Large intestine (tissue), 12 donors: ENCODE measurements at places on chromosomes 1 and 21. TPM values are rescaled to one million over a fixed set of nuclear protein-coding genes. Genes with fewer than 3 reads are reported as not detected.

ROR1 gene
- polyA plus RNA-seq: 14.4 TPM

DNA sequence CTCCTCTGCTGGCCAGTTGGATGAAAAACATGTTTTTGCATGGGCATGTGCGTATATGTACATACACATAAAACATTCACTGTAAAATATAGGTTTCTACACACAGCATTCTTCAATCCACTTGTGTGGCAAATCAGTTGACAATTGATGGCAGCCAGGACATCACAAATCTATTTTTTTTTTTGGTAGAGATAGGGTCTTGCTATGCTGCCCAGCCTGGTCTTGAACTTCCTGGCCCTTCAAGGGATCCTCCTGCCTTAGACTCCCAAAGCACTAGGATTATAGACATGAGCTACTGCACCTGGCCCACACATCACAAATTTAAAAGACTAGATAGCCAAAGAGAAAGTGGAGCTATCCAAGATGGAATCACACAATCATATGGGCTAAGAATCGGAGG lies 39.6 kb downstream of the ARHGEF11 start:
- no peak for DNase-seq

CR1L gene
- polyA plus RNA-seq: 0.45 TPM

DNA sequence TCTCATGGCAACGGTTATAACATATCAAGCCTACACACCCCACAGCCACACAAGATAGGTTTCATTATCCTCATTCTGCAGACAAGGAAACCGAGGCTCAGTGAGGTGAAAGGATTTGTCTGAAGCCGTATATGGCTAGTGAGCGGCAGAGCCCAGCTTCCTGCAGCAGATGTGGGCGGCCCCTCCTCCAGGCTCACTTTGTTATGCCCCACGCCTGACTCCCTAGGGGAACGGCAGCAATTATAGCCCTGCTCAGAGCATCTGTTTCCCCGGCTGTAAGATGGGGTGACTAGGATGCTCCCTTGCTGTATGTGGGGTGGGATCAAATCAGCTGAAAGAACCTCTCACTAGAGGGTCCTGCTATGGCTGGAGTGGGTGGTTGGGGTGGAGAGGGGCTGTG lies 22.1 kb downstream of the GRHL3 start:
- DNase-seq: no peak

MPZ gene
- 10.1 TPM for polyA plus RNA-seq

GRCh38 chr1:6753320-6754140 lies 31.7 kb upstream of the CAMTA1 start:
- DNase-seq: no peak

DNA sequence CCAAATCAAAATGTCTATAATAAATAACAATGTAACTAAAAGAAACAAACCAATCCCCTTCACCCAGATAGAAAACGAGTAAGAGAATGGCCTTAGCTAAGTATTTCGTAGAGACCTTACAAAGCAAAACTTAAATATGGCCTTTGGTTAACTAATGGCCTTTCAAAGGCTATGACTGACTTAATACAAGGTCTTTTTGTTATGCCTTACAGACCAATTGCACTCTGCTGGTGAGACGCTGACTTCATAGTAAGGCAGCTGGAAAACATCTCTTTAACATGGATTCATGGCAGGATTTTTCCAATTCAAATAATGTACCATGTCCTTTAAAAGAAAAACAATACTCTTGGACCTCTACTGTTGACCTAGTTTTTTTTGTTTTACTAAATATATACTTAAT lies 15.8 kb upstream of the TBCE start:
- no peak for DNase-seq

ANGEL2 gene
- polyA plus RNA-seq: 33.0 TPM

DNA sequence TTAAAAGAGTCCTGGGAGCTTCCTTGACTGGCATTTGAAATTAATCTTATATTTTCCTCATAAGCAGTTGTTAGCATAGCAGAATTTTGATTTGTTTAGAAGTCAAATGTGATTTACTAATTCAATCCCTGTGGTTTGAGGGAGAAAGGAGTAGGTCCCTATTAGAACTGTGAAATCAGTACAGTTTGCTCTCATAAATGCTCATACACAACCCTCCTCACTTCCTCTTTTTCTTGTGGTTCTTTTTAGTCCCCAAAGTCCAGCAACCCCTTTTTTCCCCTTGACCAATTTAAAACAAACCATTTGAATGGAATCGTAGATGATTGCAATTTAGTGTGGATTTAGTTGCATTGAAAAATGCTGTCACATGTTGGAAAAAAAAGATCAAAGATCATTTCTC lies 9.2 kb upstream of the IFI44 start:
- DNase-seq: no peak

DNA sequence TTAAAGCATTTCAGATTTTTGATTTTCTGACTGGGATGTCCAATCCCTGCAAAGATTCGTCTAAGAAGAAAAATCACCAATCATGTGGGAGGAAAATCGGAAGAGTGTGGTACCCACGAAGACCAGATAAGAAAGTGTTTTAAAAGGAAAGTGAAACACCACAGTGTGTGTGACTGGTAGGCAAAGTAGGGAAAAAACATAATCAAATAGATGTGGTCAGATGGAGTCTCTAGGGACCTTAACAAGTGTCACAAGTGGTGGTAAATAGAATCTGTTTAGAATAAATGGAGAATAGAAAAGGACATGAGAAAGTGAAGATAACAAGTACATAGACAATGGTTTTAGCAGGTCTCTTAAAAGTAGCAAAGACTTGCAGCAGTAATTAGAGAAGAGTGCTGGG lies 154.6 kb downstream of the SLC30A10 start:
- DNase-seq: no peak

GRCh38 chr1:208272311-208272710 lies 28.1 kb upstream of the PLXNA2 start:
- no peak for DNase-seq

GRCh38 chr1:29820401-29820800 lies 584.1 kb downstream of the PTPRU start:
- DNase-seq: no peak

KIF21B gene
- polyA plus RNA-seq: 1.5 TPM

DNA sequence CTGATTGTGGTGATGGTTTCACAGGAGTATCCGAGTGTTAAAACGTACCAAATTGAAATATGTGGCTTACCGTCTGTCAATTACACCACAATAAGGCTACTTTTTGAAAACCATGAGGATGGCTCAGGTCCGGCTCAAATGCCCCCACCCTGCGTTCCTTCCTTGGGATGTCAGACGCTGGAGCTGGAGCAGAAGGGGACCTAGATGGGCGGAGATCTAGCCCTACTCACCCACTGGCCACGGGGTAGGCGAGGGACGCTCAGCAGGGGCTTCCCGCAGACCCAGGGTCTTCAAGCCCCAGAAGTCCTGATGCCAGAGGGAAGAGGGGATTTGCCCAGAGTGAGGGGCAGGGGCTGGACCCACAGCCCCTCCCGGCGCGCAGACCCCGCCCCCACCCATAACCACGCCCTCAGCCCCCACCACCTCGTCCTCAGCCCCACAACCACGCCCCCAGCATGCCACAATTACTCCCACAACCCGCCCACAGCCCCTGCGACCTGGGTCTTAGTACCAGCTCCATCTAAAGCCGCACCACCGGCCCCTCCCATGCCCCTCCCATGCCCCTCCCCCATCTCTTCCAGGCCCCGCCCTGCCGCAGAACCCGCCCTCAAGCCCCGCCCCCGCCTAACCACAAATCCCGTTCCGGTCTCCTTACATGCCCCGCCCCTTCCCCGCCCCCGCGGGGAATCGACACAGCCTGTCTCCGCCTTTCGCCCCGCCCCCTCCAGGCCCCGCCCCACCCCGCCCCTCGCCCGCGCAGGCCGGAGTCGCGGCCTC lies at the start of gene LRRC3:
Gene LRRC3, plus strand, starts transcription at position 764 of the 777 bp plus-strand sequence. CDS start 1,135 bp downstream, outside the sequence.
- DNase-seq: peak; percentile 80

DNA sequence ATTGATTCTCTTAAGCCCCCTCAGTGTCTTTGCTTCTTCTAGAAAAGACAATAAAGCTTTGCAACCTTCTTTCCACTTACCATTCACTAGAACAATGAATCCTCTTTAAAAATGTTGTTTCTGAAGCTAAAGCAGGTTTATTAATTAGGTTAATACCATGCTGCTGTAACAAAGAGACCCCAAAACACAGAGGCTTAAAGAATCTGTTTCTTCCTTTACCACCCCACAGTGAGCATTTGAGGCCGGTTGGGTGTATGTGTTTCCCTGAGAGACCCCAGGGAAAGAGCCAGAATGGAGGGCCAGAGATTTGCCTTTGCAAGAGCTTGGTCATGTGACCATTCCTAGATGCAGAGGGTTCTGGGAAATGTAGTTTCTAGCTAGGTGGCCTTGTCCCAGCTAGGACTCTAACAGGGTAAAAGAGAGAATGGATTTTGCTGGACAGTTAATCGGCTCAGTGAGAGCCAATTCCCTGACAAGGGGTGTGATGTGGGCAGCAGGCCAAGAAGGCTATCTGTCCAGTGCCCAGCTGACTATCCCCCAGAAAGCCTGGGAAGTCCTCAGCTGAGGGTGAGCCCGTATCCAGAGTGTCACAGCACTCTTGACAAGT lies 191.8 kb upstream of the TMEM51 start:
- DNase-seq: no peak

- peak; percentile 11 for DNase-seq
Measured at GRCh38 chr1:65691972-65692371, 100.7 kb upstream of the PDE4B start.

AVPR1B gene
- polyA plus RNA-seq: 0.81 TPM

TTC34 gene
- polyA plus RNA-seq: 1.5 TPM

DNA sequence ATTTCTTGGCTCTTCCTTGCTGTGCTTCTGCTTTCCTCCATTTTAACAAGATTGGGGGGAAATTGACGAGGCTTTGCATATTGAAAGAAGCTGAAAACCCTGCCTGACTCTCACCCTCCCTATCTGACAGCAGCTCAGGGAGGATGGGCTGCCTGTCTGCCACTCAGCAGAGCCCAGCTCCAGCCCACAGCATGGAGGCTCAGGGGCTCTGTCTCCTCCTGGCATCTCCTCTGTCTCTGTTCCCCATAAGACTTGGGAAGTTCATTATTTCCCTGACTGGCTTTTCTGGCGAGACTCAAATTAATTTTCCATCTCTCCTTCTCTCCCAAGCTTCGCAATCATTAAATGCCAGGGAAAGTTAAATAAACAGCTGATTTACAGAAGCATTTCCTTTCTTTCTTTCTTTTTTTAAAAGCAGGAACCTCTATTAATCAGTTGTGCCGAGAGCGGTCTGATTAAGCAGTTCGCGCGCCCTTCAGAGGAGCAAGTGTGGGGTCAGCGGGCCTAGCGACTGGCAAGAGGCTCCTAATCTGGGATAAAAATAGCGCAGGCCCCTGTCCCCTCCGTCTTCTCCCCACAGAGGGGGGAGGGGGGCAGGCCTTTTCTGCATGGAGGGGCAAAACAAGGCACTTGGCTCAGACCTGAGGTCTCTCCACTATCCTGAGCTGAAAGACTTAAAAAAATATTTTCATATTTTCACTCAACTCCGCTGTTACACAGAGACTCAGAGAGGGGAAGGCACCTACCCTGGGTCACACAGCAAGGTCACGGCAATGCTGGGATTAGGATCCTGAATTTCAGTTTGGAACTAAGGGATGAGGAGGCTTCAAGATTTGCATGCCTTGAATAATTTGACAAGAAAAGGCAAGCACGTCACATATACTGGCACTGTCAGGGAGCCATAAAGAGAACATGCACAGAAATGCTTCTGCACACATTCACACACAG lies 170.4 kb downstream of the ACTL8 start:
- no peak for DNase-seq

- no peak for DNase-seq
Measured at GRCh38 chr1:161801955-161802354, 35.8 kb downstream of the ATF6 start.

- DNase-seq: no peak
Measured at GRCh38 chr1:181133441-181133951, 45.0 kb downstream of the IER5 start.

LENEP gene
- 0.33 TPM for polyA plus RNA-seq

DNA sequence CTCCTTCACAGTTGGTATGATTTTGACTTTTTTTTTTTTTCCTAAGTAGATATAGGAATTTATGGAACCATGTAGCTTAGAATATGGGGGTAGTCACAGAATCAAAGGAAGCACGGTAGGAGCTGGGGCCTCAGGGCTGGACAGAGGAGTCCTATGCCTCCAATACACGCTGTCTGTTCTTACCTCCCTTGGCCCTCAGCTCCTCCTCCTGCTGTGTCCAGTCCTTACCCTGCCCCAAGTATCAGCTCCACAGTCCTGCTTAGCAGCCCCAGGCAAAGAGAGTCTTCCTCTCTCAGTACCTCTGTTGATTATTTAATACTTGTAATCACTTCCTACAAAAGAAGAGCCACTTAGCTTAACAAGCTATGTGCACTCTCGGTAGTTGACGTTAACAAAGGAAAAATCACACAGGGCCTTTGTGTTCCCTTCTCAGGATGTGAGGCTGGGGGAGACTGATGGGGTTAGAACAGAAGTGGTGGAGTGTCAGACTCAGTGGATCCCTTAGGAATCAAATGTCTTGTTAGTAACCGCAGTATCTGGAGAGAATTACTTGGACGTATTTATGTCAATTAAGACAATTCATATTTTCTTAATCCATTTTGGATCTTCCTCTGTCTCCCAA lies 292.3 kb downstream of the HHAT start:
- DNase-seq: no peak

DNA sequence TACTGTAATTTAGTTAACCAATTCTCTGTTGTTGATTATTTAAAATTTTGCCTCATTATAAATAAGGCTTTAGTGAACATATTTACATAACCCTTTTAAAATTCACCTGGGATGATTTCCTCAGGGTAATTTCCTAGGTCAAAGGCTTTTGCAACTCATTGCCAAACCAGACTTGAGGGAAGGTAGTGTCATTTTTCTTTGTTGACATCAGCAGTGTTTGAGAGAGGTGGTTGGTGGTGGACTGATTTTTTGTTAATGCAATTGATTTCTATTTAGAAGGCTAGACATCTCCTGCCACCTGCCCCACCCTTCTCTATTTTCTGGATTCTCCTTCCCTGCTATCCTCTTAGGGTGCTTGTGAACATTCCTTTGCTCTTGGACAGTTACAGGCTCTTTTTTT lies 116.8 kb downstream of the HHAT start:
- DNase-seq: no peak

- no peak for DNase-seq
Measured at GRCh38 chr1:117237726-117238381, 27.1 kb upstream of the VTCN1 start.

- DNase-seq: no peak
Measured at GRCh38 chr1:200168926-200169325, 141.4 kb downstream of the NR5A2 start.

GRCh38 chr1:155968670-155969069 lies 9.7 kb downstream of the ARHGEF2 start:
- no peak for DNase-seq

GRCh38 chr21:37253991-37254390 lies 13.1 kb downstream of the VPS26C start:
- no peak for DNase-seq

DNA sequence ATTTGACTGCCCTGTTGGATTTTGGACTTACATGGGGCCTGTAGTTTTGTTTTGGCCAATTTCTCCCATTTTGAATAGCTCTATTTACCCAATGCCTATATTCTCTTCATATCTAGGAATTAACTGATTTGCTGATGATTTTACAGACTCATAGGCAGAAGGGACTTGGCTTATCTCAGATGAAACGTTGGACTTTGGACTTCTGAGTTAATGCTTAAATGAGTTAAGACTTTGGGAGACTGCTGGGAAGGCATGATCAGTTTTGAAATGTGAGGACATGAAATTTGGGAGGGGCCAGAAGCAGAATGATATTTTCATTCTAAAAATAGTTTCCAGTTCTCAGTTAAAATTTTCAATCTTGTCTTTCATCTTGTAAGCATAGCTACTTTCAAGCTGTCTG lies 222.3 kb downstream of the COP1 start:
- DNase-seq: peak; percentile 70
